ENCODE measurements at places on chromosomes 3 and 15.

- peak; percentile 7 for DNase-seq
These were observed 98.4 kb downstream of the ERC2 start for GRCh38 chr3:56369914-56370313.

GRCh38 chr3:76400141-76400540, 614.8 kb upstream of the ZNF717 start:
- DNase-seq: no peak

- no peak for DNase-seq
These were observed 398.4 kb upstream of the TBL1XR1 start for GRCh38 chr3:177595530-177596188.

GRCh38 chr3:141058996-141059395, 7.8 kb downstream of the SPSB4 start:
- no peak for DNase-seq

DNA sequence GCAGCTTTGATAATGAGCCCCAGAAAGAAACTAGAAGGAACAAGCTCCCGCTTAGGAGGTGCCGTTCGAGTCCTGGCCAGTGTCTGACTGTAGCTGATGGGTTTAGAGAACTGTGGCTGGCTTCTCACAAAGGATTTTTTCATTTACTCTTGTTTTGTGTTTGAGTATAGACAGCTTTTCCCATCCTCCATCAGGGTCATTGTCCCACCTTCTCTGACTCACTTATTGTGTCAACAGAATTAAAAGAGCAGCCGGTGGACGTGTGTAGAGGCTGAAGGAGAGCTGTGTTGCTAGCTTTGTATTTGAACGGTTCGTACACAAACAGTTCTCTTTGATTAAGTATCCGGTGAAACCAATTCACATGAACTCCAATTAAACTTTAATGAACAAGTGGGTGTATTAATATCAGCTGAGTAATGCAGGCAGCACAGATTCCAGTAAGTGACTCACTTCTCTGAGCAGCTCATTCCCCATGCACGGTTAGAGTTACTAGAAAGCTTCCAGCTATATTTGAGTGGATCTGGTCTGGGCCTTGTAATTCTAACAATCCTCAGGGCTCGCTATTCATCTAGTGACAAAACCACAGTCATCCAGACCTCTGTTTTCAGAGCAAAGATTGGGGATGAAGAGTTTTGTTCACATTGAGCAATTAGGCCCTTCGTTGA, 141.0 kb downstream of the LPP start:
- DNase-seq: peak; percentile 26

All from keratinocyte (primary cell).